NCI-H510A (cell line): ENCODE measurements at places on chromosomes 5 and 9.

- no peak for DNase-seq
These were observed 95.8 kb upstream of the RARS1 start for GRCh38 chr5:168390491-168390890.

DNA sequence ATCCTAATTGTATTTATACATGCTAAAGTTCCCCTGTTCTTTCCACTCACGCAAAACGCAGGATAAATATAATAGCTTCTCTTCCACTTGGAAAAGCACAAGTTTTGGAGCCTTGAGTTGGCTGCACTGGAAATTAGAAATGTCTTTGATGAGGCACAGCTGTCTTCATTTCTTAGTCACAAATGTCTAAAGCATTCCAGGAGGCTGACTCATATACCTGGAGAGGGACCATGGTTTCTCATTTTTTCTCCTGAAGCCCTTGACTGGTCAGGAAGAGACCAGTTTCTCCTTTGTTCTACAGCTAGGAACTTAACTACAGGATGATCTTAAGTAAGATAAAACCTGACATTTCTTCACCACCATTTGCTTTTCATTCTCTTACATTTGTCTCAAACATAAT, 16.2 kb downstream of the MTX3 start:
- no peak for DNase-seq

GRCh38 chr5:124301850-124302249, 444.6 kb downstream of the ZNF608 start:
- no peak for DNase-seq

DNA sequence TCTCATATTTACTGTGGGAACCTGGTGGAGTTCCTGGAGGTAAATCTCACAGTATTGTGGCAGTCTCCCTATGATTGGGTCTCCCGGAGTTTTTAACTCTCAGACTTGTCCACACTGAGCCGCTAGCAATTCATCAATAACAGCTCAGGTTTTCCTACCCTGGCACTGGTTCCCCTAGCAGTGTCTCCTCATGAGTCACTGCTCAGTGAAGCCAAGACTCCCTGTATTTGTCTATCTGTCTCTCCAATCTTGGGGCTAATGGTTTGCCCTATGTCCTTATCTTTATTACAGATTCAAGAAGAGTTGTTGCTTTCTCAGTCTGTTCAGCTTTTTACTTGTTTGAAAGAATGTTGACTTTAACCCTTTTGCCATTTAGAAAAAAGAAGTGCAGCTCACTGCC, 176.7 kb upstream of the FGF10 start:
- no peak for DNase-seq

DNA sequence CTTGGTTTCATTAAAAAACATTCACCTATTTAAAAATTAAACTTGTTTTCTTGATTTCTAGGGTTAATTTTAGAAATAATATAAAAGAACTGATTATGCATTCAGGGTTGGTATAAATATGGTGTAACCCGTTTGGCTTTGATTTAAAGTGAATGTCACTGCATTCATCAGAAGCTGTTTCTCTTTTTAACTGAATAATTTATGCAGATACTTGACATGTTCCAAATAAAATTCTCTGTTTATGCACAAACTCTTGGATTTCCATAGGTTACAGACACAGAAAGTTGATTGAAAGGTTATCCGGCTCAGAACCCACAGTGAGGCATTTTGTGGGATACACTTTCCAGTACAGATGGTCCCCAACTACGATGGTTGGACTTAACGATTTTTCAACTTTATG, 161.3 kb downstream of the HACD4 start:
- DNase-seq = no peak

DNA sequence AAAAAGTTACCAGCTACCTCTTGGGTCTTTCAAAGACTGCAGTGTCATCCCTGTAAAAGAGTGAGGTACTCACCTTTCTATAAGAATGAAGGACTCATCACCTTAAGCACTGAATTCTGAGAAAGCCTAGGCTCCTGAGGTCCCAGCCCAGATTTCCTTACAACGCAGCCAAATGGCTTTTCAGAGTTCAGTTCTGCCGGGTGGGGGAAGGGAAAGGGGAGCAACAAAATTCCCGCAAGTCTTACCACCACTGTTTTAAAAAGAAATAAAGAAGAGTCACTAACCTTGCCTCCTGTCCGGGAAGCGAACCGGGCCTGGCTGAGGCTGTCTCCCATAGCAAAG, 373 bp downstream of the ADAMTS12 start:
- no peak for DNase-seq

- no peak for DNase-seq
These were observed 14.4 kb upstream of the GALNT10 start for GRCh38 chr5:154176181-154176580.

DNA sequence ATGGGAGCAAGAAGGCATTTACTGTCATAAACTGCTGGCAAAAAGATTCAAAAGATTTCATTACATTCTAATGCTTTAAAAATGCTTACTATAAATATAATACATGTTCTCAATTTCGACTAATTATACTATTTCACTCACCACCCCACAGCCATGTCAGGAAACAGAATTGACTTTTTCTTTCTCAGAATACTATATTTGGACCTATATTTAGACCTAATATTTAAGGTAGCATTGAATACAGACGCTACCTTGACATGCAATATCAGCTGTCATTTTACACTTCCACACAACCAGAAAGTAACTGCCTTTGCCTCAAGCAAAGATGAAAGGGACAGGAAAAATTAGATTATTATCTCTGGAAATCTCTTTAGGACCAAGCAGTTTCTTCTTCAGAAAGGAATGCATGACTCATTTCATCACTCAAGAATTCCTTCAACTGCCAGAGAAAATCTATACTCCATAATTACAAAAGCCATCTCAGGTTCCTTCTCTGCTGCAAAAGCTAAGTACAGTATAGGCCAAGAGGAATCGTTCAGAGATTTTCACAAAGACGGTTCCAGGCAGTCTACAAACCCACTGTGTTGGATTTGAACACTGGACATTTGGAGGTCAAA, 11.8 kb upstream of the UBE2QL1 start:
- no peak for DNase-seq

- no peak for DNase-seq
These were observed 135.3 kb downstream of the YIPF5 start for GRCh38 chr5:144035046-144035740.

- no peak for DNase-seq
These were observed 537.6 kb downstream of the CETN3 start for GRCh38 chr5:89871906-89872305.

- no peak for DNase-seq
These were observed 104.3 kb downstream of the NFIB start for GRCh38 chr9:14209399-14210345.

- DNase-seq = no peak
These were observed 8.4 kb downstream of the RALGDS start for GRCh38 chr9:133112663-133113026.

DNA sequence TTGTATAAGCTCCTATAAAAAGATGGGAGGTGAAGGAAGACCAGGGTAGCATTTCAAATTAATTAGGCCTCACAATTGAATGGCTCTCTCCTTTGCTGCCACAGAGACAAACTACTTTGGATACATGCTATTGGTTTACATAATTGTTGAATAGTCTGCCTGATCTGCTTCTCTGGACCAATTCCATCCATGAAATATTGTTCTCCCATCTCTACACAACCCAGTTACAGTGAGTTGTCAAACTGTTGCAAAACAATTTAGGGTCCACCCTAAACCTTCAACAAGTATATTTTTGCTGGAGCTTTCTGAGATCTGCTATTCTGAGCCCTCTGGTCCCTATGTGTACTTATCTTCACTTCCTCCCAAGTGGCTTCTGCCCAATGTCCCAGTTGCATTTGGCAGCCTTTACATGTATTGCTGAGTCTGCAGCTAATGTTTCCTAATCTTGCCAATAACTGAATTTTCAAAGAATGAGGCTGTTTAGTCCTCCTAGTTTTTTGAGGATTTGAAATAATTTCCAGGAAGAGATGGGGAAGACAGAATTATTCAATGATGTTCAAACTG, 38.9 kb downstream of the AGTPBP1 start:
- DNase-seq = no peak

GRCh38 chr5:90381213-90381929, 28.2 kb downstream of the CETN3 start:
- no peak for DNase-seq

DNA sequence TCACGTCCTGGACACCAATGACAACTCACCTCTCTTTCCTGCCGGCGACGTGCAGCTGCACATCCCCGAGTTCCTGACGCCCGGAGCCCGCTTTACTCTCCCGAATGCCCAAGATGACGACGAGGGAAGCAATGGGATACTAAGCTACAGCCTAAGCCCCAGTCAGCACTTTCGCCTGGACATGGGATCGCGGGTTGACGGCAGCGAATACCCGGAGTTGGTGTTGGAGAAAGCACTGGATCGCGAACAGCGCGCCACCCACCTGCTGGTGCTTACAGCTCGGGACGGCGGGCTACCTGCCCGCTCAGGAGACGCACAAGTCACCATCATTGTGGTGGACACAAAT, 1.1 kb downstream of the PCDHAC1 start:
- DNase-seq = no peak

- no peak for DNase-seq
These were observed 1.1 kb upstream of the ADAMTSL1 start for GRCh38 chr9:18472841-18473251.

DNA sequence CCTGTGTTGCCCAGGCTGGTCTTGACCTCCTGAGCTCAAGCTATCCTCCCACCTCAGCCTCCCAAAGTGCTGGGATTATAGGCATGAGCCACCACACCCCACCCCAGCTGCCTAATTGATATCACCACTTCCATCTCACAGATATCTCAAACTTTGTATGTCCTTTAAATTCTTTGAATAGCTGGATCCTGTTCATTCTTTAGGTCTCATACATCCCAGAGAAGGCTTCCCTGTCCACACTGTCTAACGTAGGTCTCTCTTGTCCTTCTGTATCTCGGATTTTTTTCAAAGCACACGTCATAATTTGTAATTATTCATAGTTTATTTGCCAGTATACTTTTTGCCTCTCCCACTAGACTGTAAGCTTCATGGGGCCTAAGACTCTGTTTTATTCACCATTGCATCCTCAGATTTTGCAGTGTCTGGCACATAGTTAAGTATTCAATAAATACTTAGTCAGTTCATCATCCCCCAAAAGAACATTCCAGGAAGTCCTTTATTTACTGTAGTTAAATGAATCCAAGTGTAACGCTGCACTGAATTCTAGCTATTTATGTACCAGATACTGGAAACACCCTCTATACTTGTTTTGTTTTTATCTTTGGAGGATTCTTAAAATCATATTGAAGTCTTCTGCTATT, 10.5 kb downstream of the ARSK start:
- no peak for DNase-seq

DNA sequence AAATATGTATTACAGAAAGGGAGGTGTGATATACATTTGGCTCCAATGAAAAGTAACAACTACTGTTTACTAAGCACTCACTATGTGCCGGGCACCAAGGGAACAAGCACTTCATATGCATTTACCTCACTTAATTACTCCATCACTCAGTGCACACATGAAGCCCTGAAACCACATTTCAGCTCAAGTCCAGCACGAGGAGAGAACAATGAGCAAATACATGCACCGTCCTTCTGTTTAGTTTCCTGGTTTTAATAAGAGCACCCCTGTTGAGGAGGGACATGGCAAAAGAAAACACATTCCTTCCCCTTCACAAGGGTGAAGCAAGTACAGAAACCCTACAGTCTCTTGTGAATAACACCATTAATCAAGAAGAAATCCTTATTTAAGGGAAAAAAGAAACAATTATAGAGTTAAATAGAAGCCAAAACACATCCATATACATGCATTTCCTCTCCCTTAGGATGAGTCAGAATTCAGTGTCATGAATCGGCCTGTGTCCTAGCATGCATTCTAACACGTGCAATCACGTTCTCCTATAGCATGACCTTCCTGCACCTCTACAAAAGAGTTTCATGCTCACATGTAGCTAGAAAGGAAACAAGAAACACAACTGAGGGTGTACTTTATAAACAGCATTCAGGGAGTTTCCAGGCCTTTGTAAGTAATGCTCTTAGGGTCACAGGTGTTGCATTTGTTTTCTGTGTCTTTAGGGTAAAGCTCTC, 411.6 kb downstream of the BNC2 start:
- no peak for DNase-seq

GRCh38 chr9:128479262-128479661, 23.5 kb downstream of the ODF2 start:
- no peak for DNase-seq

DNA sequence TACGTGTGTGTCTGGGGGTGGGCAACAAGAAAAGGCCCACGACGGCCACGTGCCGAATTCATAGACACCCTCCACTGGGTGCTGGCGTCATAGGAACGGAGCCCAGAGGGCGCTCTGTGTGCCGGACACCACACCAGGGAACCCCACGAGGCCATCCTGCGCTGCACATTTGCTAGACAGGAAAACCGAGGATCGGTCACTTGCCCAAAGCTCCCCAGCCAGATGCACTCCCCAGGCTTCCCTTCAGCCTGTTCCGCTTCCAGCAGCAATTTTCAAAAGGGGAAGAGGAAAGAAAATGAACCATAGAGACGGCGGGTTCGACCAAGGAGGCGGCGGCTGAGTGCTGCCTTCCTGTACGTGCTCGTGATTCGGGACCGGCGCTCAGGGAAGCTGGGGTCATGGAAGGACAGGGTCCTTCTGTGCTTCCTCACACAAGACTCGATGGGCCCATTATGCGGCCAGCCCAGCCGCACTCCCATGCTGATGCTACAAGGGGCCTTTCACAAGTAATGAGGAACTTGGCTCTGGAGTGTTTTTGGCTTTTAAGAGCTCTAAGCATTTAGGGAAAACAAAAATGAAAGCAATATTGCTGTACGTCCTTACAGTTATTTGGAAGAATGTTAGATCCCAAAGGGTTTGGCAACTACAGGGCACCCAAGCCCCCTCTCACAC, 124.6 kb upstream of the SARDH start:
- DNase-seq = no peak

DNA sequence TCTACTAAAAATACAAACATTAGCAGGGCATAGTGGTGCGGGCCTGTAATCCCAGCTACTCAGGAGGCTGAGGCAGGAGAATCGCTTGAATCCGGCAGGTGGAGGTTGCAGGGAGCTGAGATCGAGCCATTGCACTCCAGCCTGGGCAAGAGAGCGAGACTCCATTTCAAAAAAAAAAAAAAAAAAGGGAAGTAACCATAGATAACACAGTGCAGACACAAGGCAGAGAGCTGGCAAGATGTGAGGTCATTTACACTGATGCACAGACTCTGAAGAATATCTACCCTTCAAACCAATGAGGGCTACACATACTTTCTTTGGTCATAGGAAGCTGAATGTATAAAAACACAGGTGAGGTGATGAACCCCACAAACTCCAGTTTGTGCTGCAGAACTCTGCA, 131.9 kb downstream of the DCP2 start:
- no peak for DNase-seq

GRCh38 chr9:123339666-123340510, 16.1 kb upstream of the CRB2 start:
- no peak for DNase-seq

GRCh38 chr9:16172796-16173195, 620.0 kb downstream of the CCDC171 start:
- no peak for DNase-seq

GRCh38 chr9:93505541-93506132, 52.3 kb upstream of the FAM120AOS start:
- no peak for DNase-seq
